ENCODE measurements at places on chromosomes 2 and 18.
A peak's percentile ranks its signal among the peaks of the same experiment; 100 is the strongest.

DNA sequence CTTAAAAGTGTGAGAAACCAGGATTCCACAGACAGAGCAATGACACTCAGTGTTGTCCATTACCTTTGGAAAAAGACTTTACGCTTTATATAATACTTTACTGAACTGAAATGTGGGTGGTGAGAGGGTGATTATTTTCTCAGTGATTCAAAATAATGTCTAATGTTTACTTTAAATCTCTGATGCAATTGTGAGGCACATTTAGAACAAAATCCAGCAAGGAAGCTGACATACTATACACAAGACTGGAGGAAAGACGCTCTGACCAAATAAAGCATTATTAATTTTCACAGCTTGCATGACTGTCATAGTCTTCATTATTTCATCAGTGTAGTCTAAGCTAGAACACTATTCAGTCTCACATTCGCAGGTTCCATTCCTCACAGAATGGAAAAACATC, 34.1 kb upstream of the STAT1 start:
- no peak for DNase-seq

DNA sequence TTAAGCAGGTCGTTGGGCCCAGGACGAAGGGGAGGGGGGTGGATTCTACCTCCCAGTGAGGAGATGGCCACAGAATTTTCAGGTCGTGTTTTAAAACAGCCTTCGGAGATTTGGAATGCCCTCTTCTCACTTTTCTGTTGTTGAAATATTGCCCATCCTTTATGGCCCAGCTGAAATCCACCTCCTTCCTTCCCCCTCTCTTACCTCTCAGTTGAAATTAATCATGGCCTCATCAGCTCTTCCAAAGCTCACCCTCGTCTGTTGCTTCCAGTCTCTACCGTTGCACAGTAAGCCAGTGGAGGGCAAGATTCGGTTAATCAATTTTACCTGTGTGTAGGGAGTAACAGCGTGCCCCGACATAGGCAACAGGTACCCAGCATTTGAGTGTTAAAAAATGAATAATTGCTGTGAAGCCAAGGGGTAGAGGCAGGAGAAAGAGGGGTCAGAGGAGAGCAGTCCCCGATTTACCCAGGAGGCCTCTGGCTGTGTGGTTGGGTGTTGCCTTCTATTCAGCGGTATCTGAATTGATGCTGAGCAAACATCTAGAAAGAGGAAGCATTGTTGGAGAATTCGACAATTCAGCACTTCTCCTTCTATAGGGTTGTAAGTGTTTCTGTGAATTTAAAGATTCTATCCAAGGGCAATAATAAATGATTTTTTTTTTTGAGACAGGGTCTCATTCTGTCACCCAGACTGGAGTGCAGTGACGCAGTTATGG, 8.6 kb upstream of the PDIA6 start:
- DNase-seq: no peak

DNA sequence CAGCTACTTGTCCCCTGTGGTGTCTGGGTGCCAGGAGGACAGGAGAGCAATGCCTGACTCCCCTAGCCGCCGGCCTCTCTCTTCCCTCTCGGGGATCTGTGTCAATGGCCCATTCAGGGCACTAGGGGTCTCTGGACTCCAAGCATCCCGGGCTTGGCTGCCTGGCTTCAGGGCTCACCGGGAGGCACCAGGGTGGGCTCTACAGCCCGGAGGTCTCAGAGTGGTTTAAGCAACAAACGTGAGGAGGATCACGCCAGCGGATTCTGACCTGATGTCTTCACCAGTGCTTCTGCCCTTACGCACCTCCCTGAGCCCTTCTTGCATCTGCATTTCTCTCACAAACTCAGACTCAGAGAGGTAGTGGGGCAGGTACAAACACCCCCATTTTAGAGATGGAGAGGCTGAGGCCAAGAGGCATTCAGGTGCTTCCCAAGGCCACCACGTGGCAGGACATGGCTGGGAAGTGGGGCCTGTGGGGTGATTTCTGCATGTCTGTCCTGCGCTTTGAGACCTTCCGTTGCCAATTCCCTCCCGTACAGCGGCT, 243.0 kb downstream of the CELF4 start:
- peak; percentile 80 for DNase-seq

GRCh38 chr2:48175254-48175653, 269.0 kb upstream of the FBXO11 start:
- no peak for DNase-seq

GRCh38 chr2:170739507-170740046, 24.4 kb downstream of the SP5 start:
- no peak for DNase-seq

DNA sequence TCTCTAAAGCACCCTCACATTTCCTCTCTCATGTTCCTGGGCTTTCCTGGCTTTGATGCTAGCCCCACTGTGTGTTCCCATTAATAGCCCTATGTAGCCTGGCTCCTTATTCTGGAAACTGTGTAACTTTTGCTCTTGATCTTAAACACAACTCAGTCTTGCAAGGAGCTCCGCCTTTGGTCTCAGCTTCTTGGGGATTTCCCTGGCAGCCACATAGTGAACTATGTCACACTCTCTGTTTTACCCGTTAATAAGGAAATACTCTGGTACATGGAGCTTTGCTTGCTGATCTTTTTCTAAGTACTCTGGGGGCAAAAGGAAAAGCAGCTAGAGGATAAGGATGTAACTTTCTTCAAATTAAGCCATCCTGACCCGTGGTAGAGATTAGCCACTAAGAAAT, 259.3 kb downstream of the NEDD4L start:
- no peak for DNase-seq

DNA sequence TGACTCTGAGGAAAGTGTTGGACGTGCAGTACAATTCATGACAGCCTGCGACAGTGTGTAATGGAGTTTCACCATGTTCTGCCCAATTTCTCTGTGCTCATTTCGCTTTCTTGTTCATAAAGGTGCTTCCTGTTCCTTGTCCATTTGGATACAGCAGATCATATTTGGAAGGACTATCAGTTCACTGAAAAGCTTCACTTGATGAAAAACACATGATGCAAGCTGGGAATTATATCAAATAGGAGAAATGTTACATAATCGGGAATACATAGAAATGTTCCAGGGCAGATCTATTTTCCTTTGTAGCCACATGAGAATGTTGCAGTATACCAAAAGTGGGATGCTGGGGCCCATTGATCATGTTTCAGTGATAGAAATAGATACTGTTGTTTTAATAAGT, 266.3 kb upstream of the SLC14A2 start:
- no peak for DNase-seq

GRCh38 chr18:58227361-58227930, 183.4 kb downstream of the NEDD4L start:
- no peak for DNase-seq

- no peak for DNase-seq
These were observed 23.7 kb downstream of the NCAPH start for GRCh38 chr2:96359310-96359709.

- DNase-seq: no peak
These were observed 60.8 kb downstream of the GPR39 start for GRCh38 chr2:132477436-132477835.

DNA sequence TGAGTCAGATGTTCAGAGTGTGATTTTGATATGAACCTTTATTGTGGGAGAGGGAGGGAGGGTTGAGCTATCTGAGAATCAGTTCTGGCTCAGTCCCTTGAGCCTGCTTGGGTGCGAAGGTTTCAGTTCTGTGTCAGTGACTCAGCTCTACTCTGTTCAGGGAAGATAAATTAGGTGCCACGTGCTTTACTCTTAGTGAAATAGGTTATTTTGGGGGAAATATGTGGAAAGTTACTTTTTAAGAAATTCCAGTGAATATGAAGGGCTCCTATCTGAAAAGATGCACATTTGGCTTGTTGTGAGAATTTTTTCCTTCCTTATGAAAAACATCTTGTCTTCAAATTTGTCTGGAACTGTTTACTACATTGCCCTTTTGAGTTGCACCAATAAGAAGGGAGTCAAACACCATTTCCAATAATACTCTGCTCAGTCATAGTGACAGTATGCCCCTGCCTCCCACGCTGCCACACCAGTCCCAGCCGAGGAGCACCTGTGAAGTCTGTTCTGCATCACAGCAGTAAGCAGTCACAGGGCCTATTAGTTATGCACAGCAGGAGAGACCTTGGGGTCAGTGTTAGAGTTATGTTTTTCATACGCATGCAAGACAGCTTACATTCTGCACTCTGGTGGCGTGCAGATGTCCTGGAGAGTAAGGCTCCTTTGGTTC, 32.8 kb upstream of the DNAH7 start:
- no peak for DNase-seq

GRCh38 chr2:42252464-42252863, 83.3 kb downstream of the EML4 start:
- no peak for DNase-seq

GRCh38 chr18:51044928-51045585, 15.0 kb downstream of the SMAD4 start:
- DNase-seq: no peak

DNA sequence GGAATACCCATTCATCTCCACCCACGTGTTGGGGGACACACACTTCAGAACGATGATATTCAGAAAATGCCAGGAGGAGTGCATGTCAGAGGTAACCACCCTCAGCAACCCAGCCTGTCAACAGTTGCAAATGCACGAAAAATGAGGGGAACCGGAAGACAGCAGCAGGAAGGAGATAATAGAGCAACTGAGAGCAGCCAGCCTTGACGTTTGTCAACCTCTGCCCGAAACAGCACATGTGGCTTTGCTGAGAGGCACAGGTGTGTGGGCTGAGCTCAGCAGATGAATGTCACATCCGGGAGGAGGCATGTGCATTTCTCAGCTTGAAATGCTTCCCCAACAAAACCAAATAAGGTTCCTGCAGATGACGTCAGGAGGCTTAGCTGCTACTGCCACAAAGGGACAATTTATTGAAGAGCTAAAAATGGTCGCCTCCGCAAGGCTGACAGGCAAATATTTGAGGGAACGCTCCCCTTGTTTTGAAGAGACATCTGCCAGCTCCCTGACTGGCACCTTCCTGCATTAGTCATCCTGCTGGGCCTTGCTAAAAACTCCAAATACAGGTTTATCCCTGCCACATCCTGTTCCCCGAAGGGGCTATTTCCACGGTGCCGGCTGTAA, 419.0 kb downstream of the NBAS start:
- no peak for DNase-seq

DNA sequence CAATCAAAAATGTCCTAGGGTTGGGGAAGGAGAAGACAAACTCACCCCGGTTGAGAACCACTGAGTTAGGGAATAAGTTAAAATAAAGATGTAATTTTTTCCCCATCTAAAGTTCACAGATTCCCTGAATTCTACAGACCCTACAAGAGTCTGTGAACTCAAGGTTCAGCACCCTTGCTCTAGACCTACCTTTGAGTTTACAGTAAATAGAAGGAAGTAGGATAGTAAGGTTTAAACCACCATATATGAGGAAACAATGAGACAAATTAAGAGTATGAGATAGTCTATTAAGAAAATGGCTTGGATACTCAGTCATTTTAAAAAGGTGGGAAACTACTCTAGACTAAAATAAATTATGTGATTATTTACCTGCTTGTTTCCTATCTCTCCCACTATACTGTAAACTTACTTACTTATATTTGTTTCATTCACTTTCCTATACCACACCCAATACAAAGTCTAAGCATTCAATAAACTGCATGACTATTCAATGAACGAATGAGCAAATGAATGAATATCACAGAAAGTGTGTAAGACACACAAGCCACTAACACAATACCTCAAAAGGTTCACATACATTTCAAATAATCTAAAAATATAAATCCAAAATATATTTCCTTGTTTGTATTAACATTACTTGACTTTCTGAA, 13.4 kb downstream of the VPS54 start:
- DNase-seq: no peak

Measured in glutamatergic neuron (in vitro differentiated cells).